ENCODE measurements at places on chromosomes 3 and 15.

DNA sequence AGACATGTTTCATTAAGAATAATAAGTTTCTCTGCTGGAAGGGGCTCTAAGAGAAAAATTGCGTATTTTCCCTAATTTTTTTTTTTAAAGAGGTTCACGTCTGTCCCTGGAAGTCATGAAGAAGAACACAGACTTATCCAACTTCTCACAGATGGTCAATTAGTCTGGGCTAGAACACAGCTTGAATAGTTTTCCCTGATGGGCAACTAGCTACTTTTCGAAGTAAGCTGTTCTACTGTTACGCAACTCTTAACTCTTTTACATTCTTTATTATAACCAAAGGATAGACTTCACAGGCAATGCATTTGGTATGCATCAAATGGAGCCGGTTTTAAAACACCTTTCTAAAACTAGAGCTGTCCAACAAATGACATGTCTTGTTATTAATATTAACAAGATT, 144.2 kb upstream of the TNIK start:
- DNase-seq = no peak

GRCh38 chr3:151085889-151086483, 522 bp downstream of the MED12L start:
- no peak for DNase-seq

DNA sequence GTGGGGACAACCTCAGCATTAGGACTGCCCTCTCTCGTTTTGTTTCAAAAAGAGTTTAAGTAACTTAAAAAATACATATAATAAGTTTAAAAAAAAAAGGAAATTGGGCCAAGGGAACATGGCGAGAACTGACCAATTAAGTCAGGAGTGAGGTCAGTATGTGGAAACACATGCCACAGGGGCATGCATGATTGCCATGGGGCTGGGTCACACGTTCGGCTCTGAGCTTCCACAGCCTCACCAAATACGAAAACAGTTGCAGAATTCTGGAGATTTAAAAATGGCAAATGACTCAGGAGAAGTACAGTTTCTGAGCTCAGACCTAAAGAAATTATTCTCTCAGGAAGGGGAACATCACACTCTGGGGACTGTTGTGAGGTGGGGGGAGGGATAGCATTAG, 24.1 kb downstream of the PDE8A start:
- no peak for DNase-seq

DNA sequence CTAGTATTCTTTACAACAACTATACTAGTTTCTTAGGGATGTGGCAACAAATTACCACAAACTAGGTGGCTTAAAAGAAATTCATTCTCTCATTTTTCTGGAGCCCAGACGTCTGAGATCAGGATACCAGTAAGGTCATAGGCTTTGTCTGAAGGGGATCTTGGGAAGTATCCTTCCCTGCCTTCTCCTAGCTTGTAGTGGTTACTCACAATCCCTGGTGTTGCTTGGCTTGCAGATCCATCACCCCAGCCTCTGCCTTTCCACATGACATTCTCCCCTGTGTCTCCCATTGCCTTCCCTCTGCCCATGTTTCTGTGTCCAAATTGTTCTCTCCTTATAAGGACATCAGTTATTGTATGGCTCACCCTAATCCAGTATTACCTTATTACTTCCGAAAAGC, 24.3 kb upstream of the CLDN1 start:
- no peak for DNase-seq

DNA sequence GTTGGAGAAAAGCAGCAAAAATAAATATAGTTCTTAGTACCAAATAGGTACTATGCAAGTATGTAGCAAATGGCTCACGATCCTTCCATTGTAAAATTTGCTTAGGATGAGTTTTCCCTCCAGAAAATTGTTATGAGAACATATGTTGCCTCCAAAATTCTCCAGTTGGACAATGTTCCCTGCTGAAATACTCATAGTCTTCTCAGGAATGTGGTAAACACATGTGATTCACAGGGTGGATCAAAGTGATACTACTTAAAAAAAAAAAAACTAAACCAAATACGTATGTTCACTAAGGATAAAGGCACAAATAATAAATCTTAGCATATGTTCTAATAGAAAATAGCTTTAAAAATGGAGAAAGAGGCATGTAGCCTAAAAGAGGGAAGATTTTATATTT, 84.3 kb upstream of the ZNF385D start:
- DNase-seq = no peak

DNA sequence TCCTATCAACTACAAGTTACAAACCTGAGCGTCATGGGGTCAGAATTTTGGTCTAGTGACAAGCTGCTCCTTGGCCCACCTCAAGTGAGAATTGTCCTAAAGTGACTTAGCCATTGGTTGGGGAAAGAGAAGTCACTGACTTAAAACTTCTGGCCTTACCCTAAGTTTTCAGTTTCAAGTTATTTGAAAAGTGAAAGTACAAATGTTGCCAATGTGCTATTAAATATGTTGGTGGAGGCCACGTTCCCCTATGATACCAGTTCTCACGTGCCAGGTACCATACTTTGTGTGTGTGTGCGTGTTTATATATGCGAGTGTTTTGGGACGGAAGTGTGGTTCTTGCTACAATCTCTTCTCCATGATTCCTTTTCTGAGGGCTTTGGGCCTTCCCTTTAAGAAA, 22.6 kb upstream of the RASGRP1 start:
- DNase-seq = no peak

- DNase-seq = no peak
Measured at GRCh38 chr15:71136793-71137518, 21.7 kb downstream of the THSD4 start.

DNA sequence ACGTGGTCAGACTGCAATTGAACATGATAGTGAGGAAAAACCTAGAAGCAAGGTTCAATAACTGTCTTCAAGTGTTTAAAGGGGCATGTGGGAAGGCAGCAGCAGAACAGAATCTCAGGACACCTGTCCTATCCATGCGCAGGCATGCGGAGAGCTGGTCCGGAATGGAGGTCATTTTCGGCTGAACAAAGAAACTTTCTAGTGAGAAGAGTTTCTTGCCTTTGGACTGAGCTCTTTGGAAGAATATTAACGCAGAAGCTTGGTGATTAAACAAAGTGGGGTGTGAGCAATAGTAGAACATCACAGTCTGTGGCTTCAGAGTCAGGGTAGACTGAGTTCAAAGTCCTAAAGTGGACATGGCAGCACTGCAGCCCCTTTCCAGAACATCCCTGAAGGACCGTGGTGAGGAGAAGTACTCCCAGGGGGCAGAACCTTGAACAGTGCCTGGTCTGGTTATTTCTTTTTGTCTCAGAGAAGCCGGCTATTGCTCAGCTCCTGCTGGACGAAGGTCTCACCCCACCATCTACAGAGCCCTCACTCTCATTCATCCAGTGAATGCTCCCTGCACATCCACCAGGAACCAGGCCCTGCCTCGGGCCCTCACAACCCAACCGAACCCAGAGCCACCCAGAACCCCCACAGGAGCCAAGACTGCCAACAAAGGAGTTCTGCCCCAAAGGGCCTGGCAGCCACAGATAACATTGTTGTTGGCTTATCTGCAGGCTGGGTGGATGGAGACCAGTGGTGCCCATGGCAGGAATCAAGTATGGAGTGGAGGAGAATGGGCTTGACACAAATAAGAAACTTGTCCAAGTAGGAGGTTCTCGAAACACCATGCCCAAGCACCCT, 2.8 kb upstream of the SSUH2 start:
- DNase-seq = no peak

DNA sequence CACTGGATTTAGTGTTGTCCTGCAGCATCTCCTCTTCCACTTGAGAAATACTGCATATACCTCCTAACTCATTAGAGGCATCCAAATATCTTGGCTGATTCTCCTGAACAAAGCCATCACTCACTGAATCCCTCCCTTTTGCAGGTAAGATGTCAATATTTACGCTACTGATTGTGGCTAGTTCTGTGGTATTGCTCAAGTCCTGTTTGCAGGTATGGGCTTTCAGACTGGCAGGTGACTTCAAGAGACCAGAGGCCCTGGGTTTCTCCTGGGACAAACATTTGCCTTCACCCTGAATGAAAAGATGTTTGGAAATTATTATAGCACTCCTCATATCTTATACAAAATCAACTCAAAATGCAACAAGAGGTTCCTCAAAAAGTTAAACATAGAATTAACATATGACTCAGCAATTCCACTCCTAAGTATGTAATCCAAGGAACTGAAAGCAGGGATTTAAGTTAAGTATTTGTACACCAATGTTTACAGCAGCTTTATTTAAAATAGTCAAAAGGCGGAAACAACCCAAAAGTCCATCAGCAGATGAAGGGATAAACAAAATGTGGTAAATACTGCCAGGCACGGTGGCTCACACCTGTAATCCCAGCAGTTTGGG, 18.6 kb downstream of the NEK4 start:
- DNase-seq = no peak

- DNase-seq = no peak
Measured at GRCh38 chr3:78846718-78847117, 921.1 kb downstream of the ROBO1 start.

- DNase-seq = no peak
Measured at GRCh38 chr3:46947546-46947901, 29.0 kb downstream of the CCDC12 start.

DNA sequence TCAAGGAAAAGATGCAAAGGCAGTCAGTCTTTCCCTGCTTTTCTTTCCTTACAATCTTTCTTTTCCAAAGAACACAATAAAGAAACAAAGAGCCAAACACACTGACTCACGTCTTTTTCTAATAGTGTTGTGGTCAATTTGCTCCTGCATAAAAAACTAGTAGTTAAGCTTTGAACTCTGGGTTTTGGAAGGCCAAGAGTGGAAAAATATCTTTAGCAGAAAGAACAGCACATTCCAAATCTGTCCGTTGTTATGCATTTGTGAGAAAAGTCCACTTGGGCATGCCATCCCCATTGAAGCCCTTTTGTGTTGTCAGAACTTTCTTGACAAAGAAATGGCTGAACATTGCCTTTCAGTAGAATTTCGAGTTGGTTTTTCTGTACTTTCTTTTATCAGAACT, 18.2 kb downstream of the COL8A1 start:
- DNase-seq = no peak

DNA sequence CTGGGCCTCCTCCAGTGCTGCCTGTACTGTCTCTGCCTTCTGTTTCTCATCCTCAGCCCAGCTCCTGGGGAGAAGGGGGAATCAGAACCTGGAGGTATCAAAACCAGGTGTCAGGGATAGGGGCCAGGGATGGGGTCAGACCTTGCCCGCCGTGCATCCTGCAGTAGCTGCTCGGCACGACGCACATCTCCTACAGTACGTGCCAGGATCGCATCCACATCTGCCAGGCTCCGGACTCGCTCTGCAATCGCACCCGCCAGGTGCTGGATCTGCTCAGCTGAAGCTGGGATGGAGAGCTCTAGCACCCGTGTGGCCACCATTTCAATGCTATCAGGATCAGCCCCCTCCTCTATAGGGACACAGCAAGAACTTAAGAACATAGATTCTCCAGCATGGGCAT, 1.4 kb upstream of the USP19 start:
- DNase-seq = no peak

- no peak for DNase-seq
Measured at GRCh38 chr3:145191543-145191942, 969.4 kb downstream of the PLOD2 start.

DNA sequence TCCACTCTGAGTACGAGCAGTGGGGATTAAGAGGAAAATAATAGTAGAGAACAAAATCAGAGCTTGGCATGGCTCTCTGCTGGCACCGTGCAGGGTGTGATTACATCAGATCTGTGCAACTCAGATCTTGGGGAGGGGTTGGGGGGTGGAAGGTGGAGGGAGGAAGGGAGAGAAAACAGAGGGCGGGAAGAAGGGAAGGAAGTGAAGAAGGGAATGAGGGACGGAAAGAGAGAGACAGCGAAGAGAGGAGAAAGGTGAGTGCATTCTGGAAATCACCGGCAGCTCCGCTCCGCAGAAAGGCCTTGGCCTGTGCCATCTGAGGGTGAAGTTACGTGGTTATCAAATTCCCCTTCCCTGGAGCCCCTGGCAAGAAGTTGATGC, 31.0 kb upstream of the ADAMTS17 start:
- DNase-seq = no peak

GRCh38 chr3:38573556-38573955, 75.9 kb downstream of the SCN5A start:
- no peak for DNase-seq

DNA sequence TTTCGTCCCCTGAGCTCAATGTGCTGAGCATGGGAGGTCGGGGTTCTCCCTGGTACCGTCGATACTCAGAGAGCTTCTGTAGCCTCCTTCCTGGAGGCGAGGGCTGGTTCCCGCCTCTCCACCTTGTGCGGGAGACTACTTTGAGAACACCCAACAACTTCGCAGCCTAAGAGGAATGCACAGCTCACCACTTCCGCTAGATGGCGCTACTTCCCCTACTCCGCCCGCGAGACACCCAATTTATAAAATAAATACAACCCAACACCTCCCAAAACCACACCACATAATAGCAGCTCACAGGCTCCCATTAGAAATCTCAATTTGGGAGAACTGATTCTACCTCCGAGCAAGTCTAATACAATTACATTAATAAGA, 1.2 kb downstream of the RGMA start:
- peak; percentile 36 for DNase-seq

DNA sequence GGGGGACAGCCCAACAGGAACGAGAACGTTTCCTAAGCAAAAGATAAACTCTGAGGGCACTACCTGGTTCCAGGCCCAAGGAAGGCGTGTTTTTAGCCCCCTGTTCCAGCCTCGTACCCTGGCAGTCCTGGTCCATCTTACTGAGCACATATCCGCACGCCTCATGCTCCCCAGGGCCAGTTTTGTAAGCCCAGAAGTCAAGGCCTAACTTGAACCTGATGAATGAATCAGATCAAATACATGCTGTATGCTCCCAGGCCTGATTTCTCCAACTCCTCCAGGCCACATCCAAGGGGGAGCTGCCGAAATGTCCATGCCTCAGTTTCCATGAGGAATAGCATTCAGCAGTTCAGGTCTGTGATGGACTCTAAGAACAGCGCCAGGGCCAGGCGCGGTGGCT, 14.3 kb upstream of the DOCK3 start:
- no peak for DNase-seq

- DNase-seq = peak; percentile 36
Measured at GRCh38 chr3:53134631-53135232, 4.5 kb upstream of the RFT1 start.

- no peak for DNase-seq
Measured at GRCh38 chr3:46628901-46629369, 16.6 kb downstream of the FAM240A start.

DNA sequence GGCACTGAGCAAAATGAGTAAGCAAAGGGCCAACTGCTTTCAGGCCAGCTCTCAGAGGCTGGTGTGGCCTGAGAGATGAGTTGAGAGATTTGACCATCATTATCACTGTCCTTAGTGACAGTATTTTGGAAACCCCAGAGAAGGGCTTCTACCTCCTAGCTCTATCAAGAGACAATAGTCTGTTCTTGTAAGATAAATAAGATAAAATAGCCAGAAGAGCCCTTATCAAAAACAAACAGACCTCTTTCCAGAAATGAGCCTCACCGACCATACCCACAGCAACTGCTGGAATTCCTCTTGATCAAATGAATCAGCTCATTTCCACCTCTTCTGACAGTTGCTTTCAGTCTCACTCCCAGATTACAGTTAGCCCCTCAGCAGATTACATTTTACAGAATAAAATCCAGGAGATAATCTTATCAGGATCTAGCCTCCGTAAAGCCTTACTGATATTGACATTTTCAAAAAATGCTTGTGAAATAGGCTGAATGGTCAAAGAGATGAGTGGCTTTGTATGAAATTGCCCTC, 4.5 kb downstream of the HDC start:
- no peak for DNase-seq

All from stimulated activated CD4-positive, alpha-beta T cell treated with anti-CD3 and anti-CD28 coated beads, Interleukin-2, amount 100 ng/mL, for 4 hours (primary cell).